ENCODE measurements at places on chromosomes 3 and 15. TPM values are rescaled to one million over a fixed set of nuclear protein-coding genes. Genes with fewer than 3 reads are reported as not detected.

The POC1A gene
- 3.9 TPM for total RNA-seq

The SOX14 gene
- 0.39 TPM for total RNA-seq

The GOLGA6L7 gene
- not detected for total RNA-seq

The FAM3D gene
- 0.20 TPM for total RNA-seq

The IGF1R gene
- total RNA-seq, result 34.8 TPM

The MST1R gene
- 0.88 TPM for total RNA-seq

The GPR87 gene
- total RNA-seq, result not detected

The CHRD gene
- total RNA-seq, result 18.3 TPM

The CYP8B1 gene
- total RNA-seq, result not detected

The SPTSSB gene
- total RNA-seq, result 1.9 TPM

The SRPRB gene
- 56.1 TPM for total RNA-seq

The C3orf20 gene
- total RNA-seq, result 0.20 TPM

The SEMA3F gene
- 9.1 TPM for total RNA-seq

The DUSP7 gene
- 9.2 TPM for total RNA-seq

The NRG4 gene
- 8.2 TPM for total RNA-seq

The CPLX3 gene
- 0.20 TPM for total RNA-seq

The KIF15 gene
- 10.4 TPM for total RNA-seq

The GP5 gene
- 0.69 TPM for total RNA-seq

The IQCH gene
- 9.0 TPM for total RNA-seq

The CCDC54 gene
- total RNA-seq, result 0.30 TPM

The ARIH1 gene
- 67.6 TPM for total RNA-seq

The BCL2A1 gene
- 0.39 TPM for total RNA-seq

The ECE2 gene
- total RNA-seq, result 12.5 TPM

The VIPR1 gene
- total RNA-seq, result 1.4 TPM

The FAN1 gene
- total RNA-seq, result 36.4 TPM

The REC114 gene
- total RNA-seq, result not detected

The HIGD2B gene
- total RNA-seq, result not detected

The SMAD3 gene
- 15.9 TPM for total RNA-seq

The FANCD2OS gene
- total RNA-seq, result not detected

The CP gene
- total RNA-seq, result 1.7 TPM

The NMNAT3 gene
- total RNA-seq, result 8.0 TPM

The ERICH6 gene
- 0.40 TPM for total RNA-seq

The LRRC31 gene
- total RNA-seq, result 0.50 TPM

The KBTBD13 gene
- not detected for total RNA-seq

The FEZF2 gene
- total RNA-seq, result not detected

The SKIC8 gene
- total RNA-seq, result 89.6 TPM

The CTXN2 gene
- total RNA-seq, result 0.77 TPM

The ACAA1 gene
- total RNA-seq, result 36.6 TPM

The AZI2 gene
- total RNA-seq, result 82.5 TPM

All from spinal cord (tissue), 10 donors.